Urinary bladder (tissue), 4 donors: ENCODE measurements at places on chromosomes 2 and 18. TPM values are rescaled to one million over a fixed set of nuclear protein-coding genes. Genes with fewer than 3 reads are reported as not detected.

Gene ABCB6
- total RNA-seq: 25.7 TPM

Gene SERPINB12
- total RNA-seq: not detected

DNA sequence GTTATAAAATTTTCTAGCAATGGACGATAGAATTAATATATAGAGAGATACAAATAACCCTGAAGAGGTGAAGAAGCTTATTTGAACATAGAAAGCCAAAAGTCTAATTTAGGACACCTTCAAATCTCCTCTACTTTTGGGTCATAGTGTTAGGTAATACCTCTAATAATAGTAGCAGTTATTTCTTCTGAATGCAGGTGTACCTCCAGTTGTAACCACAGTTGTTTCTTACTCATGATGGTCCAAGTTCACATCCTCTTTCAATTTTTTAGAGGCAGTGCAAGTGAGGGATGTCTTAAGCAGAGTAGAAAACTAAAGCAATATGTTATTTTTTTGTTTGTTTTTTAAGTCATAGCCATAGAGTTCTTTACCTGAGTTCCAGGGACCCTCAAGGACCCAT, 429.5 kb downstream of the CCDC85A start:
- DNase-seq: no peak

- no peak for DNase-seq
Measured at GRCh38 chr2:3142961-3143571, 234.6 kb downstream of the EIPR1 start.

DNA sequence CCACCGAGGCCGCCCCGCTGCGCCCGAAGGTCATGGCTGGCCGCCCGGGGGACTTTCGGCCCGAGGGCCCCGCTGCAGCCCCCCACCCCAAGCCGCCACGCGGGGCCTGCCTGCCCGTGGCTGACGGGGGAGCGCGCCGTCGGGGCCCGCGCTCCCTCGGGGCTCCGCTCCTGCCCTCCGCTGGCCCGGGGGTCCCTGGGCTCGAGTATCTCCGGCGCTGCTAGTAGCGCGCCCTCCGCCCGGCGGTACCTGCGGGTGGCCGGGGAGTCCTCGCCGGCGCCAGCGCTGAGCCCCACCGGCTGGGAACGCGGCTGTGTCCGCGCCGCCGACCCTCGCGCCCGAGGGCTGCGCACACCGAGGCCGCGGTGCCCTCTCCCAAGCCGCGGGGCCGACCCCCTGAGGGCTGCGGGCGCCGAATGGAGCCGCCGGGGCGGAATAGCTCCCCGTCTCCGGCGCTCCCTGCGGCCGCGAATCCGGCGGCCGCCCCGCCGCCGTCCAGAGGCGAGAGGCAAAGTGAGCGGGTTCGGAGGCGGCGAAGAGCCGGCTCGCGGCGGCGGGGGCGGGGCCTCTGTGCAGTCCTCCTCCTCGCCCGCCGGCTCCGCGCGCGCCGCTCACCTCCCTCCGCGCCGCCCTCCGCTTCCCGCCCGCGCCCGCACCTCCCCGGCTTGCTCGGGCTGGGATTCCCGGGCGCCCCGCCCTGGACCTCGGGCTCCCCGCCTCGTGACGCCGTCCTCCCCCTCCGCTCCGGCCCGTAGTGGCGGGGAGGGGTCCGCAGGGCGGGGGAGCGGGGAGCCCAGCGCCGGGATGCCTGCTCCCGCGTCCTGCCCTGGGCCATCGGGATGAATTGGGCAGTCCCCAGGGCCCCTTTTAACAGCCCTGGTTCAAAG, at the start of gene KCNG3:
KCNG3 (minus strand) TSS at position 515 of the 887 bp plus-strand sequence; CDS start at position 34, 481 bp downstream.
- DNase-seq: no peak

GRCh38 chr2:64151476-64151875, 7.3 kb upstream of the PELI1 start:
- DNase-seq: no peak
